ENCODE measurements at places on chromosomes 2 and 18.

DNA sequence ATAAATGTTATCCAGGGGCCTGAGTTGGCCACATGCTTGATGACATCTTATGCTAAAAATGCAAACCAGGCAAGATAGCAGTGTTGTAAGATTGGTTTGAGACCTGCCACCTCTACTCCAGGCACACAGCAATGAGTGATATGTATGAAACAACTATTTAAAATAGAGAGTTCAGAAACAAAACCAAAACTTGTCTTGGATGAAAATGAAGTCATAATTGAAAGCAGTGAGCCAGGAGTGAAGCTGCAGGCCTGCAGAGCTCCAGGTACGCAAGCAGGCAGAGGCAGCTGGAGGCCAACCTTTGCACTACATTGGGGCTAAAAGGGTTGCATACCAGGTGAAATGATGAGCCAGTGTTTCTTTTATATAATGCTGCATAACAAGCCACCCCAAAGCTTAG is 89.2 kb upstream of the SPATS2L start:
- no peak for DNase-seq

DNA sequence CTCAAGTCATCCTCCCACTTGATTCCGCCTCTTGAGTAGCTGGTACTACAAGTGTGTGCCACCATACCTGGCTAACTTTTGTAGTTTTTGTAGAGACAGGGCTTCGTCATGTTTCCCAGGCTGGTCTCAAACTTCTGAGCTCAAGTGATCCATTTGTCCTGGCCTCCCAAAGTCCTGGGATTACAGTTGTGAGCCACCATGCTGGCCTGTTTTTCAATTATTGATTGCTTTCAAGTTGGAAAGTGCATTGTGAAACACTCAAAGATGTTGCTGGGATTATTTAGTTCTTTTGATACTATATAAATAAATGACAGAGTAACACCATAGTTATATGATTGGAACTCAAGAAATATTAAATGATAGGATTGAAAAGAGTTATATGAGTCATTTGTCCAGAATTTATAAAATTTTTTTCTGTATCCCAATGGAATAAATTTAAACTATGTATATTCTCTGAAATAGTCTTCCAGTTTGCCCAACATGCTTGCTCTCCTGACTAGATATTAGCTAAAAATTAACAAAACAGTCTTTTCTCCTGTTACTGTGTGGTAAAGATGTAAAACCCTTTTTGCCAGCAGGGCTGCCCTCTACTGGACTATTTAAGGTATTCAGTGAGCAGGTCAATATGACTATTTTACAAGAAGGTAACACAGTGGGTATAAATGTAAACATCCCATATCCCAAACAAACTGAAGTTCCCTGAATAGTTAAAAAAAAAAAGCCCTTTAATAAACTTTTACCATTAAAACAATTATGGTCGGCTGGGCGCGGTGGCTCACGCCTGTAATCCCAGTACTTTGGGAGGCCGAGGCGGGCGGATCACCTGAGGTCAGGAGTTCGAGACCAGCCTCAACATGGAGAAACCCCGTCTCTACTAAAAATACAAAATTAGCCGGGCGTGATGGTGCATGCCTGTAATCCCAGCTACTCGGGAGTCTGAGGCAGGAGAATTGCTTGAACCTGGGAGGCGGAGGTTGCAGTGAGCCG is 42.7 kb downstream of the ACSL3 start:
- no peak for DNase-seq

DNA sequence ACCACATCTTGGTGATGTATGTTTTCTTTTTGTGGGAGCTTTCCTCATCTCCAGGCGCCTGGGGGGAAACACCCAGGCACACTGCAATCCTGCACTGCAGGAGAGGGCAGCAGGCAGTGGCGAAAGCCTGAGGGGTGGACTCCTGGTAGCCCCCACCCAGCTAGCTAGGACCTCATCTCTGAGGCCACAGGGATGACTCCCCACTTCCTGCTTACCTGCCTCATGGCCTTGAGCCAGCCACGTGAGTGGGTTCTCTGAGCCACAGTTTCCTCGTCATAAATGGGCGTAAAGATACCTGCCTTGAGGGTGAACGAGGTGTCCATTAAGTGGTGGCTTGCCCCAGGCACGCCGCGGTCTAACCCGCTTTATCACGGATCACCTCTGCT is 19.1 kb downstream of the TRAF3IP1 start:
- DNase-seq = no peak

DNA sequence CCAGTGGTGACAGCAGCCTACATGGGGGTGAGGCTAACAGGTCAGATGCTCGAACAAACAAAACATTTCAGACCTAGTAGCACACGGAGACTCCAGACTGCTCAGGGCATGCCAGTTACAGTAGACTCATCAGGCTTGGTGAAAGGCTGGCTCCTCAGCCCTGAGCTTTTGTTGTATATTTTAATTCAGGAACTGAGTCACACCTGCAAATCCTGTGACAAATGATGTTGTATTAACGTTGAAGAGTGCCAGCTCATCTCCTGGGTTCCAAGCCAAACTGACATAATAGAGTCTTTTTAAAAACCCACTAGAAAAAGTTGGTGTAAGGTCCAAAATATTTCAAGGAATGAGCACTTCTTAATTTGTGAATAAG is 65.3 kb downstream of the C1D start:
- DNase-seq = no peak

DNA sequence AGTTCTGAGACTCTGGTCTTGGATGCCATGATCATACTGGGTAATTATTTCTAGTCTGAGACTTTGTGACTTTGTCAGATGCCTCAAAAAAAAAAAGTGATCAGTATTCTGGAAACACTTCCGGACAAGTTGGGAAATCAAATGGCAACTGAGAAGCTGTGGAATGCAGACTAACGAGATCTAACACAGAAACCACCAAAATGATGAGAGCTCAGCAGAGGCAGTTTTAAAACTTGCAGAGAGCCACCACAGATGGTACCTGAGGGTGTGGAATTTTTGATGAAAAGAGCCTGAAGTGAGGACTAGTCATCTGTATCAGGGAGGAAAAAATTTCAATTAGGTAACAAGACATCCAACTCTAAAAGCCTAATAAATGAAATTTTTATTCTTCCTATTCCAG is 5.5 kb upstream of the GPR75 start:
- no peak for DNase-seq

- DNase-seq = no peak
Measured at GRCh38 chr18:61364953-61365352, 31.7 kb downstream of the CDH20 start.

- no peak for DNase-seq
Measured at GRCh38 chr2:65885266-65885665, 452.9 kb upstream of the SPRED2 start.
